ENCODE measurements at places on chromosomes 5 and 9. TPM values are rescaled to one million over a fixed set of nuclear protein-coding genes. Genes with fewer than 3 reads are reported as not detected.
A peak's percentile ranks its signal among the peaks of the same experiment; 100 is the strongest.

Gene BRD3
- total RNA-seq, result 22.0 TPM

Gene CDKN2B
- 2.4 TPM for total RNA-seq

- DNase-seq, result peak; percentile 7
Observed at GRCh38 chr9:117720555-117720954, 16.4 kb downstream of the TLR4 start.

- DNase-seq, result no peak
Observed at GRCh38 chr9:16545639-16546038, 324.8 kb downstream of the BNC2 start.

Gene RPL37
- total RNA-seq, result 634 TPM

GRCh38 chr9:92247296-92247695 lies 46.2 kb downstream of the IARS1 start:
- DNase-seq, result no peak

GRCh38 chr5:159444441-159445082 lies 114.3 kb upstream of the IL12B start:
- DNase-seq, result peak; percentile 28

DNA sequence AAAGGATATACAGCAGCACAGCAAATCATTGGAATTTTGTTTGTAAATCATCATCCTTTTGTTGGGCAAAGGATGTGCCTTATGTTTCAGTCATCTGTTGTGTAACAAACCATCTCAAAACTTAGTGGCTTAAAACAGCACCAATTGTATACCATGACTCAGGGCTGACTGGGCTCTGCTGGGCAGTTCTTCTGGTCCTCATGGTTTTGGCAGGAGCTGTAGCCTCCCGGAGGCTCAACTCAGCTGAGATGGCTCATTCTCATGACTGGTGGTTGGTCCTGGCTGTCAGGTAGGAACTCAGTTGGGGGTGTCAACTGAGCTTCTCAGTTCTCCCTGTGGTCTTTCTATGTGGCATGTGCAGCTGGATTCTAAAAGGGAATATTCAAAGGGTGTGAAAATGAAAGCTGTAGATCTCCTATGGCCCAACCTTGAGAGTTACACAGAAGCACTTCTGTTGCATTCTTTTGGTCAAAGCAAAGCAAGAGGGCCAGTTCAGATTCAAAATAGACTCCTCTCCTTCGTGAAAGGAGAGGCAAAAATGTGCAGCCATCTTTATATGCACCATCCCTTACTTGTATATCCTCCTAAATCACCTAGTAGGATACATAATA lies 39.1 kb upstream of the CPEB4 start:
- DNase-seq, result no peak

DNA sequence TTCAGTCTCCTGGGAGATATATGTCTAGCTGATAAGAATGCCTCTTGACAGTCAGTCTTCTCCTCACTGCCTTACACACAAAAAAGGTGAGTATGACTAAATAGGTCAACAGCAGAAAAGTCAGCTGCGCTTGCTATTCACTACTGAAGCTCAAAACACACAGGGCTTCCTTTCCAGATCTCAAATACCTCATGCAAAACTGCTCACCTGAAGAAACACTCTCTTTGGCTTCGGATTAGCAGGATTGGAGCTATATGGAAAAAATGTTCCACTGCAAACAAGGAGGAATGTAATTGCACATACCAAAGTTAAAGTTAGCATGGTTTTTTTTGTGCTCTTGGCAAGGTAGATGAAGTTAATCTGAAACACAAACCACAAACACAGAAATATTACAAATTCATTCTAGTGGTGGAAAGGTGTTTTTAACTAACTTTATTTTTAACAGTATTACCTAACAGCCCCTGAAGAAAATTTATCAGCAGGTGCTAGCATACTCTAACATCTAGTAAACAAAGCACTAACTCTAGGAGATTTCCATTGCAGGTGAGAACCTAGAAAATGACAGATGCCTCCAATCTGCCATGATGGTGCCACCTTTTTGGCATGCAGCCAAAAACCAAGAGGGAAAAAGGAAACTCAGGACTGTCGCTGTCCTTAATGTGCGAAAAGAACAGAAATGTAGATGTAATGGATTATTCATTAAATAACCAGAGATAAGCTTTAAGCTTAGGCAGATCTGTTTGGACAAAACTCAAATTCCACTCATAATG lies 31.8 kb downstream of the ERMP1 start:
- peak; percentile 55 for DNase-seq

DNA sequence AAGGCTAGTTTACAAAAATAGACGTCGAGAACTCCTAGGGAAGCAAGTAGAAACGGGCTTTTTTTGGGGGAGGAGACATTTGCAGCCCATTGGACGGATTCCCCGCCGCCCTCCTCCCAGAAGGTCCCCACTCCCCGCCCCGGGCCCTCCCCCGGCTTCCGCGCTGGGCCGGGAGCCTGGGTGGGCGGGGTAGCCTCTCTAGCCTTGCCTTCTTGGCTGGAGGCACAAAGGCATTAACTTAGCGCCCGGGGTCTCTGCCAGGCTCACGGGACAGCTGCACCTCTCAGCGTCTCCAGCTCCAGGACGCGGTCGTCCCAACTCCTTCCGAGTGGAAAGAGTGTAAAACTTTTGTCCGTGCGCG lies at the start of gene DMRTA1:
Gene DMRTA1 (plus strand): TSS at position 236 of the 361 bp plus-strand sequence. CDS start 242 bp downstream, outside the sequence.
- DNase-seq, result peak; percentile 62

DNA sequence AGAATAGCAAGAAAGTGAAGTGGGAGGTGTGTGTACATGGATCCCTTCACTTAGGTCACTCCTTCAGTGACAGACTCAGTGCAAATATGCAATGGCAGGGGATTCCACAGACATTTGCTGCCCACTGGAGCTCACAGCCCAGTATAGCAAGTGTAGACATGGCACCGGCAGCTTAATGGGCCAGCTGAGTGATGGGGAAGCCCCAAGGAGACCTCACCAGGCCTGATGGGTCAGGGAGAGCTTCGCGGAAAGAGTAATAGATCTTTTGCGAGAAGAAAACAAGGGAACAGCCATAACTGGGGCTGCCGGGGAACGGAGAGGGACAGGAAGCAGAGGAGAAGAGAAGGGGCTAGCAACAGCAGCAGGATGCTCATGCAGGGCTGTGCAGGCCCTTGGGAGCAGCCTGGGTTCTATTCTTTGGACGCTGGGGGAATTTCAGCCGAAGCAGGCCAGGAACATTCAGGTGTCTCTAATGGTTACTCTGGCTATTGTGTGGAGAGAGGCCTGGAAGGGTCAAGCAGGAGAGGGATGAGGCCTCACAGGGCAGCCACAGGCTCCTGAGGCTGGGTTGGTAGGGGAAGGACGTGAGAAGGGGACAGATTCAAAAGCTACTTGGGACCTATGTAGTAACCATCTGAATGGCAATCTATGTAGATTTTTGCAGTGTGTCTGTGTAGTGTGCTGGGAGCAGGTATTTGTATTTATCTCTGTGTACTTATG lies 27.0 kb downstream of the TCF7 start:
- DNase-seq, result peak; percentile 35

GRCh38 chr5:131513780-131514179 lies 121.2 kb downstream of the RAPGEF6 start:
- DNase-seq, result no peak

- DNase-seq, result no peak
Observed at GRCh38 chr9:89440951-89441654, 56.8 kb downstream of the SEMA4D start.

DNA sequence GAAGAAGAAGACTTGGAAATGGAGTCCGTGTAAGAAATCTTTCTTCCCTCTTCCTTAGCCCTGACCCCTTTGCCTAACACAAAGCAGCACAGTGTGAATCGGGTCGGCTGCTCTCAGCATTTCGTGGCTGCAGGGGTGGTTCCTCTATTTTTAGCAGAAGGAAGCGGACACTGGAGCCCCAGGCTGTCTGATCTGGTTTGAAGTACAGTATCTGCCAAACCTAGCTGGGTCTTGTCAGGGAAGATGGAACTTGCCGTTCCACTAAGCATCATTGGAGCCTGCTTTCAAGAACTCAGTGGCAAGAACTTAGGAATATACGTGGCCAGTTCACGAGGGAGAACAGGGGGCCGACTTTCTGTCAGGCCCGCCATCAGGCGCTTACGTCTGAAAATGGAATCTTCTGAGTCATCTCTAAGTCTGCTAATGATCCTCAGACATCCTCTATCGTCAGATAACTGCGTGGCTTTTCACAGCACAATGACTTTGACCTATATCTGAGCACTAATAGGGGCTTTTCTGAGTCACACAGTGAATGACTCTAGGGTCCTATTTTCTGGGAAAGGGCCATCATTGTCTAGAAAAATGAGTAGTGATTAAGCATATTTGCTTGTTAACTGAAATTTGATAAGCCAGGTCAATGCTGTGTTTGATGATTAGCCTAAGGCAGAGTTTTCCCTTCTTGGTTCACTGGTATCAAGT lies 43.3 kb upstream of the NCS1 start:
- DNase-seq, result peak; percentile 79

Gene PAEP
- not detected for total RNA-seq

DNA sequence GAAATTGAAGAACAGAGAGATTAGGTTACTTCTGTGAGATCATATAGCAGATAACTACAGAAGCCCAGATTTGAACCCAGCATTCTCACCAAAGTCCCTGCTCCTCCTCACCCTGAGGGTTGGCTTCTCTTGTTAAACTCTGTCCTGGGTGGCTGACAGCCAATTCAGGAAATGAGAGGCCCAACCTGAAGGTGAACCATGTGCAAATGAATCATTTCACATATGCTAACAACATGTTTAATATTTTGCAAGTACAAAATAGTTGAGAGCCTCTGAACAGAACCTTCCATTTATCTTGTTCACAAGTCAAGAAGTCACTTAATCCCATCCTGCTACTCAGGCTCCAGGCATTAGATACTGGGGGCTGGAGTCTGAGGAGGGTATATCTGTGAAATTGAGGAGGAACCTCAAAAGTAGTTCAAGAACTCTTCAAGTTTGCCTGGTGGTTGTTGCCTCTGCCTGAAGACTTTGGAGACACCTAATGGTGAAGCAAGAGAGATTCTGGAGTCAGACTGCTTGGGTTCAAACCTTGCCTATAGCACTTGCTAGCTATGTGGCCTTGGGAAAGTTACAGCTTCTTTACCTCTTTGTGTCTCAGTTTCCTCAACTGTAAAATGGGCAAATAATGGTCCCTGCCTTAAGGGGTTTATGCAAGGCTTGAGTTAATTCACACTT lies 564.0 kb downstream of the PSAT1 start:
- DNase-seq, result peak; percentile 33

GRCh38 chr9:16076511-16076910 lies 523.7 kb downstream of the CCDC171 start:
- DNase-seq, result no peak

GRCh38 chr5:5421149-5421960 lies 1.1 kb upstream of the ICE1 start:
- peak; percentile 16 for DNase-seq

DNA sequence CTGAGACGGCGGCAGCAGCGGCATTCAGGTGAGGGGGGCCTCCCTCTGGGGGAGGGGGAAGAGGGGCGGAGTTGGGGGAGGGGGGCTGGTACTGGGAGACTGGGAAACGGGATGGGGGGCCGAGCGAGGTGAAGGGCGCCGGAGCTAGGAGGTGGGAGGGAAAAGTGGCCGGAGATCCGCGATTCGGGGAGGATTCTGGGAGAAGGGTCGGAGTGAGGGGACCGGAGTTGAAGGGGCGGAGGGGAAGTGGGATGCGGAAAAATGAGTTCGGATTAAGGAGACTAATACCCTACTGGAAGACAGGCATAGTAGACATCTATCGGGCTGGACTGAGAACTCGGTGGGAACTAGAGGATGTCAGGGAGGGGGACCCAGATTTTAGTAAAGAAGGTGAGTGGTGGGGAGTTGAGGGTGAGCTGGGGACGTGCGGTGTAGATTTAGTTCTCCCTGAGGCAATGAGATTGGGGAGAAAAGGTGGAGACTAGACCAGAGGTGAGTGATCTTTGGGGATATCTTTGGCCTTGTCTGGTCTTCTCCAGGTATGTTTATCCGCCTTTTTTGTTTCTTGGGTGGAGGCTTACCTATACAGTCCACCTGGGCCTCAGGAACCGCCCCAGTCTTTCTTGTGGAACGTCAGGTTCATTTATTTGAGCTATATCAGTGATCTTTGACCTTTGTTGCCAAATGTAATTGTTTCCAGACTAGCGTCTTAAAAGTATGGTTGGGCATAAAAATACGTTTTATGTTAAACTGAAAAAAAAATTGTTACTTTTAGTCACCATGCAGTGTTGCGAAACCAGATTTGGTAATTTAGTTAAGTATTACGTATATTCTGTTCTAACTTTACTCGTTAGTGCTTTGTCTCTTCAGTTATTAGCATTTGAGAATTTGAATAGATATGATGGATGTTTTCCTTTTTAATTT lies 632 bp downstream of the UBAP1 start:
- DNase-seq, result peak; percentile 20

- DNase-seq, result no peak
Observed at GRCh38 chr5:41118177-41118576, 47.0 kb upstream of the MROH2B start.

Gene S100Z
- not detected for total RNA-seq

GRCh38 chr9:106643211-106643930 lies 219.6 kb upstream of the ZNF462 start:
- no peak for DNase-seq

Gene YTHDC2
- 49.2 TPM for total RNA-seq

- DNase-seq, result no peak
Observed at GRCh38 chr9:27367175-27367798, 70.3 kb upstream of the EQTN start.

Gene IFNA13
- total RNA-seq, result not detected

- no peak for DNase-seq
Observed at GRCh38 chr5:113061846-113062780, 85.5 kb downstream of the DCP2 start.

GRCh38 chr5:77087484-77088261 lies 588 bp upstream of the ZBED3 start:
- peak; percentile 49 for DNase-seq

Gene GFI1B
- not detected for total RNA-seq

GRCh38 chr9:131839281-131840084 lies 99.6 kb upstream of the RAPGEF1 start:
- DNase-seq, result no peak

DNA sequence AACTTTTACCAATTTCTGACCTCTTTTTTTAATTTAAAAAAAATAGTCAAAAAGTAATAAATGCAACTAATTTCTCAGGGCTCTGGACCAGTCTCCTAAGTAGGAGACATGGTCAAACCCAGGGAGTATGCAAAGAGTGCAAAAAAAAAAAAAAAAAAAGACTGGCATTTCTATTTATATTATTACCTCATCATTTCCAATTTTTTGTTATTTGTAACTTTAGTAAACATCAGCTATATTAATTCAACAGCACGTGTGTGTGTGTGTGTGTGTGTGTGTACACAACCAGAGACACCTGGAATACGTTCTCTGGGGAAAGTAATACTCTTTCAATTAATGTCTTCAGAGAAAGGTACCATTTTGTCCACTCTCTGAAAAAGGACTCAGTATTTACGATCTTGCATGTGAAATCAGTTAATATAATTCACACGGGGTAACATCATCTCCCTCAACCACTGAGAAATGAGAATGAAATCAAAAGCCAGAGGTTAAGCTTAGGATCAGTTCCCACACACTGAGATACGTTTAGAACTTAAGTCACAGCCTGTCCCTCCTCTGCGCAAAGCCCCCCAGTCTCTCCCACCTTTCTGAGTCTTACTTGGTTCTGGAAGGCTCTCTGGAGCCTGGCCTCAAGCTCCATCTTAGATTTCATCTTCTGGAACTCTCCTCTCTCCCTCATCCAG lies 21.9 kb downstream of the ZNF608 start:
- no peak for DNase-seq

GRCh38 chr9:134563397-134563796 lies 78.2 kb upstream of the COL5A1 start:
- DNase-seq, result no peak
